ENCODE measurements at places on chromosomes 5 and 9. TPM values are rescaled to one million over a fixed set of nuclear protein-coding genes. Genes with fewer than 3 reads are reported as not detected.

Gene GABRP
- total RNA-seq = not detected

Gene STKLD1
- total RNA-seq = 1.4 TPM

Gene SAPCD2
- total RNA-seq = 8.1 TPM

Gene S1PR3
- total RNA-seq = 0.50 TPM

Gene ISL1
- 2.7 TPM for total RNA-seq

Gene FABP6
- 3.4 TPM for total RNA-seq

Gene NME5
- total RNA-seq = 8.3 TPM

Gene FAM78A
- total RNA-seq = 2.1 TPM

Gene LRRTM2
- total RNA-seq = 2.1 TPM

All from SK-MEL-5 (cell line).